Immature natural killer cell (primary cell): ENCODE measurements at places on chromosomes 13 and 19.

DNA sequence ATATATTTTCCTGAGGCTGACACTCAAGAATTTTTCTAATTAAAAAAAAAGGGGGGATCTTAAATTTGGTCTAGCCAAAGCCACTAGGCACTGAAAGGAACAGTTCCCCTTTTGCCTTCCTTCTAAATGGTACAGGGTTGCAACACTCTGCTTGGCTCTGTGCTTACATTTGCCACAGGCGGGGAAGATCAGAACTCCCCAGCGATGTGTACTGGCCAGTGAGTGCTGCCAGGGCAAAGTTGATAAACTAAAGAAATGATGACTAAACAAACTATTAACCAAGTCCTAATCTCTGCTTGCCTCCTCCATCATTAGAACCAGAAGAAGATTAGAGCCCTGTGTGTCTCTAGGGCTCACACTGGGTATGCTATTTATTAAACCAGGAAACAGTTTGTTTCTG, 75.3 kb upstream of the SCEL start:
- DNase-seq: no peak
- no peak overlapping the region for H3K27ac ChIP-seq
- H3K36me3 ChIP-seq: no peaks in the 10 kb centered on the region

DNA sequence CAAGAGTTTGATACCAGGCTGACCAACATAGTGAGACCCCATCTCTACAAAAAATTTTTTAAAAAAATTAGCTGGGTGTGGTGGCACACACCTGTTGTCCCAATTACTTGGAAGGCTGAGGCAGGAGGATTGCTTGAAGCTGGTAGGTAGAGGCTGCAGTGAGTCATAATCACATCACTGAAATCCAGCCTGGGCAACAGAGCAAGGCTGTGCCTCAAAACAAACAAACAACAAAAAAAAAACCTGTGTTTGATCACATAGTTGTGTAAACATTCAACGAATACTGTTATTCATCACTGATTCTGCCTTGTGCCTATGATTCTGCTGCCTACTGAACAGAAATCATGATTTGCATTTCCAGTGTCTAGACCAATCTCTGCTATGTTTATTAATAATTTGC, 134.0 kb downstream of the TBC1D4 start:
- no peak overlapping the region for H3K4me3 ChIP-seq
- no peak overlapping the region for H3K27ac ChIP-seq
- no peaks in the 10 kb centered on the region for H3K27me3 ChIP-seq

GRCh38 chr19:33811246-33811645, 14.6 kb downstream of the KCTD15 start:
- H3K4me1 ChIP-seq: no peaks in the 10 kb centered on the region
- H3K27ac ChIP-seq: no peak overlapping the region
- no peak for DNase-seq
- H3K27me3 ChIP-seq: no peaks in the 10 kb centered on the region
- no peak overlapping the region for H3K4me3 ChIP-seq

DNA sequence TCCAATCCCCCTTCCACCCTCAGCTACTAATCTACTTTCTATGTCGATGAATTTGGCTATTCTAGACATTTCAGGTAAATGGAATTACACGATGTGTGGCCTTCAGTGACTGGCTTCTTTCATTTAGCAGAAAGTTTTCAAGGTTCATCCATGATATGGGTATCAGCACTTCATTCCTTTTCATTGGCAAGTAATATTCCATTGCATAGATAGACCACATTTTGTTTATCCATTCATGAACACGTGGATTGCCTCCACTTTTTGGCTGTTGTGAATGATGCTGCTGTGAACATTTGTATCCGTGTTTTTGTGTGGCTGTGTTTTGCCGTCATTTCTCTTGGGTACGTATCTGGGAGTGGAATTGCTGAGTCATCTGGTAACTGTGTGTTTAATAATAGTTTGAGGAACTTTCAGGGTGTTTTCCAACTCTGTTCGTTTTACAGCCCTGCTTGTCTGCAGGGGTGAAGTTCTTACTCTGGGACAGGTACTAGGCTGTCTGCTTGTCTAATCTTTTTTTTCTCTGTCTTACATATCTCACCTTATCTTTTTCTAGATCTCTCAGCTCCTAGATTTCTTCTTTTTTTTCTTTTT, 32.5 kb downstream of the MARK4 start:
- H3K36me3 ChIP-seq: peaks cover 34% of the 10 kb centered on the region
- no peak for DNase-seq
- no peak overlapping the region for H3K4me3 ChIP-seq
- no peak overlapping the region for H3K27ac ChIP-seq
- H3K4me1 ChIP-seq: no peaks in the 10 kb centered on the region

DNA sequence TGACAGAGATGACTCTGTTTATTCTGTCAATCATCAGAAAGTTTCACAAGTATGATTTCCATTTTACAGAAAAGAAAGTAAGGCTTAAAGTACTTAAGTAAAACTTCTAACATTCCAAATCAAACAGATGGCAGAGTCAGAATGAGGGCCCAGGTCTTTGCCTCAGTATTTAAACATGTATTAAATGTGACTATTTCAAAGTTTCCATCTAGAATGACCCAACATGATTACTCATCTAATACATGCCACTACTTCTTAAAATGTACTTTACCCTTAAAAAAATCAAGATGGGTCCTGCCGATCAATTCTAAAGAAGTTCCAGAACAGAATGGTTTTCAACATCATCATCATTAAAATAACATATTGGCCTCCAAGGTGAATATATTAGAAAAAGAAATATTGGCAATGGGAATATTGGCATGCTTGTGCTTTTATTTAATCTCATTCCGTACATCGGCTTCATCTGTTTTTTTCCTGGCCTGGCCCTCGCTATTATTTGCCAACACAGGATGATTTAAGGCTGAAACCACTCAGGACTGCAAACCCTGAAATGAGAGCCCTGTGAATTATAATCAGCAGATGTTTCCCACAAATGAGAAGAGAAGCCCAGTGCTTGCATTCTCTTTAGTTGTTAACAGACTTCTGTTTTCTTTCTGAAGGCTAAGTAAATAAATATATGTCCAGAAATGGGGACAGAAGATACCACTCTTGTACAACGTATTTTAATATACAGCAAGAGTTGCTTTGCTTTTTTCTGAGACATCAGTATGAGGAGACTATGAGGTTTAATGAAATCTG, 340.0 kb downstream of the DNAJC15 start:
- no peaks in the 10 kb centered on the region for H3K27me3 ChIP-seq
- H3K36me3 ChIP-seq: no peaks in the 10 kb centered on the region
- no peak overlapping the region for H3K4me3 ChIP-seq
- H3K27ac ChIP-seq: no peak overlapping the region

DNA sequence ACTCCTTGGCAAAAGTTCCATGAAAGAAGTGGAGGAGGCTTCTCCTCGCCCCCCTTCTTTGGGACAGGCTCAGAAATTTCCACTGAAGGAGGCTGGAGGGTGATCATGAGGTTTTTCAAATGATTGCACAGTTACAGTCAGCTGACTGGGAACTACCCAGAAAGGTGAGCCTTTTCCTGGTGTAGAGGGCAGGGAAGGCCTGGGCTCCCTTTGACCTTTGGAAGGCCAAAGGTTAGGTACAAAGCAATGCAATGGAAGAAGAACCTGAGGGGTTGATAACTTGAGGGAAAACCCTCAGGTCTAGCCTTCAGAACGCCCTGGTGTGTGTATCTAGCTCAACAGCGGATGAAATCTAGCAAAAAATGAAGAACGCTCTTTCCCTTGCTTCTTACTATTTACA, 50.1 kb upstream of the SLC15A1 start:
- no peak for DNase-seq
- no peaks in the 10 kb centered on the region for H3K4me1 ChIP-seq
- no peak overlapping the region for H3K4me3 ChIP-seq
- peaks cover 3% of the 10 kb centered on the region for H3K27me3 ChIP-seq
- H3K36me3 ChIP-seq: peaks cover 60% of the 10 kb centered on the region
- H3K27ac ChIP-seq: no peak overlapping the region

DNA sequence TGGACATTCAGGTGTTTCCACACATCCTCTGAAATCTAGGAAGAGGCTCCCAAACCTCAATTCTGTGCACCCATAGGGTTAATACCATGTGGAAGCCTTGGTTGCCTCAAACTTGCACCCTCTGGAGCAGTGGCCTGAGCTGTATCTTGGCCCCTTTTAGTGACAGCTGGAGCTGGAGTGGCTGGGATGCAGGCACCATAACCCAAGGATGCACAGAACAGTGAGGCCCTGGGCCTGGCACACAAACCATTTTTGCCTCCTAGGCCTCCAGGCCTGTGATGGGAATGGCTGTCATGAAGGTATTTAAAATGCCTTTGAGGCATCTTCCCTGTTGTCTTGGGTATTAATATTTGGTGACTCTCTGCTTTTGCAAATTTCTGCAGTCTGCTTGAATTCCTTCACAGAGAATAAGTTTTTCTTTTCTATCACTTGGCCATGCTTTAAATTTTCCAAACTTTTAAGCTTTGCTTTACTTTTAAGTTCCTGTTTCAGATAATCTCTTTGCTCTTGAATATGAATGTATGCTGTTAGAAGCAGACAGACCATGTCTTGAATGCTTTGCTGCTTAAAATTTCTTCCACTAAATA, 1594.5 kb upstream of the PCDH20 start:
- H3K36me3 ChIP-seq: no peaks in the 10 kb centered on the region
- H3K27me3 ChIP-seq: no peaks in the 10 kb centered on the region
- DNase-seq: no peak
- H3K4me1 ChIP-seq: no peaks in the 10 kb centered on the region
- H3K4me3 ChIP-seq: no peak overlapping the region
- no peak overlapping the region for H3K27ac ChIP-seq

- no peak overlapping the region for H3K27ac ChIP-seq
- H3K4me1 ChIP-seq: peaks cover 2% of the 10 kb centered on the region
- no peaks in the 10 kb centered on the region for H3K27me3 ChIP-seq
- H3K4me3 ChIP-seq: no peak overlapping the region
These were observed 22.1 kb upstream of the WDR18 start for GRCh38 chr19:961866-962620.

DNA sequence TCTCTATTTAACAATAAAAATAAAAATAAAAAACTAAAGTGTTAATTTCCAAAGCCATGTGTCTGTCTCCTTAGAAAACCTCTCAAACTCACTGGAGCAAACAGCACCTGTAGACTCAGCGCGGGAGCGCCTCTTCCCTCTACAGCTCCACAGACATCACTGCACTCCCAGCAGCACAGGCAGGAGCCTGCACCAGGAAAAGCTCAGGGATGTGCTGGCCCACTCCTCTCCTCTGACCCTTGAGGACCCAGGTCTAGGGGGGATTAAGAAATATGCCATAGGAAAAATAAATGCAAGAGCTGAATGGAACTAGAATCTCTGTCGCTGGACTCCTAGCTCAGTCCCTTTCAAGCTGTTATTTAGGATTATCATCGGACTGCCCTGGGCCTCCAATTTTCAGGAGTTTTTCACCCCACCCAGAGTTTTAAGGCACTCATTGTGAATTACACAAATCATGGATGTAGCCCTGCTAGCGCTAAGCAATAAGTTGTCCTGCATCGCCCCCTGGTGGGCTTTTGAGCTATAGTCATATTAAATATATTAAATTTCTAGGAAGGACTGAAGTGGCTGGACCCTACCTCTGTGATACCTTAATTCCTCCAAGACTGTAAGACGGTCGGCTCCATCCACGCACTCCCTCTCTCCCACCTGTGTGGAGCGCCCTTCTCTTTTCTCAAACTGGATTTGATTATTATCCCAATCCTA, 333.9 kb downstream of the UQCRFS1 start:
- H3K36me3 ChIP-seq: no peaks in the 10 kb centered on the region
- H3K4me3 ChIP-seq: no peak overlapping the region

- no peak for DNase-seq
- H3K4me1 ChIP-seq: peaks cover 61% of the 10 kb centered on the region
- H3K36me3 ChIP-seq: peaks cover 28% of the 10 kb centered on the region
These were observed 3.0 kb downstream of the ANKRD10 start for GRCh38 chr13:110911880-110912279.

- no peak overlapping the region for H3K4me3 ChIP-seq
- H3K27me3 ChIP-seq: no peaks in the 10 kb centered on the region
- H3K27ac ChIP-seq: no peak overlapping the region
- DNase-seq: no peak
- peaks cover 23% of the 10 kb centered on the region for H3K36me3 ChIP-seq
These were observed 12.9 kb downstream of the ZC3H13 start for GRCh38 chr13:46039411-46040182.

- no peak overlapping the region for H3K4me3 ChIP-seq
- no peak for DNase-seq
- H3K27me3 ChIP-seq: no peaks in the 10 kb centered on the region
- peaks cover 3% of the 10 kb centered on the region for H3K36me3 ChIP-seq
- H3K4me1 ChIP-seq: peaks cover 16% of the 10 kb centered on the region
- H3K27ac ChIP-seq: no peak overlapping the region
These were observed 23.3 kb upstream of the KCTD4 start for GRCh38 chr13:45224176-45224575.

DNA sequence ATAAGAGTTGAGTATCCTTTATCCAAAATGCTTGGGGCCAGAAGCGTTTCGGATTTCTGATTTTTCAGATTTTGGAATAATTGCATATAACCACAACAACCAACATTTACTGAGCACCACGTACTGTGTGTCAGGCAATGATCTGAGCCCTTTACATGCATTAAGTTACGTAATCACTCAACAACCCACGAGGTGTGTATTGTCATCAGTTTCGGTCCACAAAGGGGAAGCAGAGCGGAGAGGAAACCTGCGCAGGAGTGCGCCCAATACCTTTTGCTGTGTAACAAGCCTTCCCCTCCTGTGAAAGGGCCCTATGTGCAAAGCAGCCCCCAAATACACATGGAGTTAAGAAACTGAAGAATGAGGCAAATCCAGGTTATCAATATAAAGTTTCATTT, 20.7 kb upstream of the NLRP12 start:
- DNase-seq: no peak
- H3K27me3 ChIP-seq: peaks cover 6% of the 10 kb centered on the region
- H3K4me1 ChIP-seq: peaks cover 5% of the 10 kb centered on the region
- H3K27ac ChIP-seq: no peak overlapping the region
- no peak overlapping the region for H3K4me3 ChIP-seq

- H3K4me1 ChIP-seq: no peaks in the 10 kb centered on the region
- H3K36me3 ChIP-seq: no peaks in the 10 kb centered on the region
- peaks cover 5% of the 10 kb centered on the region for H3K27me3 ChIP-seq
These were observed 11.5 kb downstream of the SYT3 start for GRCh38 chr19:50628146-50628545.

GRCh38 chr19:10724573-10725071, 6.7 kb downstream of the DNM2 start:
- no peak for DNase-seq
- peaks cover 76% of the 10 kb centered on the region for H3K4me1 ChIP-seq
- H3K4me3 ChIP-seq: no peak overlapping the region
- H3K27me3 ChIP-seq: peaks cover 2% of the 10 kb centered on the region
- no peaks in the 10 kb centered on the region for H3K36me3 ChIP-seq

DNA sequence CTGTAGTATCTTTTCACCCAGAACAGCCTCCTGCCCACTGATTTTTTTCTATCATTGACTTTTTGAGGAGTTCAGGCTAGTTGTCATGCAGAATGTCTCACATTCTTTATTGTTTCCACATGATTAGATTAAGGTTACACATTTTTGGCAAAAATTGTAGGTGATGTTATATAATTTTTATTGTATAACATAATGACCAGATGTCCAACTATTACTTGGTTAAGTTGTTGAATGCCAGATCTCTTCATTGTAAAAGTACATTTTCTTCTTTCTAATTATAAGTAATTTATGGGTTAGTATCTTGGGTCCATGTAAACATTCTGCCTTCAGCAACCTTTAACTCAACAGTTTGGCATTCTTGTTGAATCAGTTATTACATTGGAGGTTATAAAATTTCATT, 138.4 kb downstream of the POSTN start:
- H3K27ac ChIP-seq: no peak overlapping the region
- no peak for DNase-seq
- no peaks in the 10 kb centered on the region for H3K36me3 ChIP-seq
- H3K27me3 ChIP-seq: no peaks in the 10 kb centered on the region
- no peaks in the 10 kb centered on the region for H3K4me1 ChIP-seq

- no peak for DNase-seq
- H3K27ac ChIP-seq: no peak overlapping the region
- peaks cover 25% of the 10 kb centered on the region for H3K27me3 ChIP-seq
- H3K4me1 ChIP-seq: peaks cover 10% of the 10 kb centered on the region
These were observed 179.0 kb downstream of the LACC1 start for GRCh38 chr13:44058624-44059215.
